ENCODE measurements at places on chromosomes 13 and 19.
A peak's percentile ranks its signal among the peaks of the same experiment; 100 is the strongest.

- no peak for DNase-seq
Observed at GRCh38 chr19:11337080-11337479, 2.4 kb downstream of the RAB3D start.

GRCh38 chr13:22114630-22115311 lies 443.9 kb downstream of the FGF9 start:
- DNase-seq: peak; percentile 58

DNA sequence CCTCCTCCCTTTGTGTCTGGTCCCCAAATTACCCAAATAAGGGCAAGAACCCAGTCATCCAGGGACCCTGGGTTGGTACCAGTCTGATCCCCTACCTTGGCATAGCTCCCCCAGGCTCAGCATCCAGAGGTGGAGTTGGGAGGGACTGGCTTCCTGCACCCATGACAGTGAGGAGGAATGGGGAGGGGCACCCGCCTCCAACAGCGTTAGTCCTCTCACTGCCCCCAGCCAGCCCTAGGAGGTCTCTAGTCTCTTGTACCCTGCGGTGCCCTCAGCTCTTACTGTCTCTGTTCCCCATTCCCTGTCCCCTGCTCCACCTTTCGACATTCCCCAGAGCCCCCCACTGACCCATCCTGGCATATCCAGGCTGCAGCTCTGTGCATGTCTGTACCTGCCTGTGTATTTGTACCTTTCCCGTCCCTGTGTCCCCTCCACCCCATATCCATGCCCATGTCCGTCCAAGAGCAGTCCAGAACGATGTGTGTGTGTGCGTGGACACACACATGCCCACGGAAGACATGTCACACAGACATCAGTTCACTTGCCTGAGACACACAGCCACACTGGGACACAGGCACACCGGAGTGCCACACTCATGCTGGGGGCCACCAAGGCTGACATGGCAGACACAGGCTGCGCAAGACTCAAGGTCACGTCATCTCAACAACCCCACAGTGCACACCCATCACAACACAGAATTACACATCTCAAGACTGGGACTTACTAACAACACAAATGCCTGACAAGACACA lies 17.8 kb downstream of the ERFL start:
- DNase-seq: no peak

DNA sequence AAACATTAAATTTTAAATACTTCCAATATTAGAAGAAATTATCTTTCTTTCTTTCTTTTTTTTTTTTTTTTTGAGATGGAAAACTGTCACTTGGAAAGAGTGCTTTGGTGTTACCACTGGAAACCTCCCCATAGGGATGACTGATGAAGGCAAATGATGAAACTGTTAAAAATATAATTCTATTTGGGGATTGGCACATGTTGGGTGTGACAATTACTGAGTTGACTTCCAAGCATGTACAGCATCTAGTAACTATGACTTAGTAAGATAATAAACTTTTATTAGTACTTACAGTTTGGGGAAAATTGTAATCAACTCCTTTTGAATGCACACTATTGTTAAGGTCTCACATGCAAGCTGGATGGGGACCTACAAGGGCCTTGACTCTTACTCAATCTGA lies 592.5 kb downstream of the KCTD12 start:
- DNase-seq: no peak

- DNase-seq: no peak
Observed at GRCh38 chr19:8630796-8631424, 477 bp downstream of the NFILZ start.
